ELF-1 (cell line): ENCODE measurements at places on chromosomes 2 and 18.

DNA sequence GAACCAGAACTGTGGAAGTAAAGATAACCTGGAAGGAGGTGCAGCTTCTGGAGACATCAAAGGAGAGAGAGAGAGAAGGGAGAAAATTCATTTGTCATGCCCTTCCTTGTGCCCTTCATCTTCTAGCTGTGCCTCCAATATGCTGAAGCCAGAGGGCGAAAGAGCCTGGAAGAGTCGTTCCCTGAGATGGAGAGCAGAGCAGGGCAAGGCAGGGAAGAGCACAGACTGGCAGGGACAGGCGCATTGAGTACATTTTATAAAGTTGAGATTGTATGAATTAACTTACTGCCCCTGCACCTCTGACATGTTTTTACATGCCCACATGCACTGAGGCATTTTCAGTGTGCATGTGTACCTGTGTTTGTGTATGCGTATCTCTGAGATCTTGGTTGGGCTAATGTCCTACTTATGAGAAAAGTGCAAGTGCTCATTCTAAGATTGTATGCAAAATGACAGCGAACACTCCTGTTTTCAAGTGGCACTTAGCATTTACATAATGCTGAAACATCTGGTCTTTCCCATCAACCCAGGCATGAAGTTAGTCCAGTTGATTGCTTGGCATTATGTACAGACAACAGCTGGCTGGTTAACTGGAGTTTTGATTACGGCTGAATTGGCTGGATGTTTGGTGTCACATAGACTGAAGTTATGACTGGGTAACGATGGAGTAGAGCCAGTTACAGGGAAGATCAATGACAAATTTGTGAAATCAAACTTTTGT lies 23.7 kb upstream of the MMADHC start:
- peak; percentile 22 for DNase-seq

DNA sequence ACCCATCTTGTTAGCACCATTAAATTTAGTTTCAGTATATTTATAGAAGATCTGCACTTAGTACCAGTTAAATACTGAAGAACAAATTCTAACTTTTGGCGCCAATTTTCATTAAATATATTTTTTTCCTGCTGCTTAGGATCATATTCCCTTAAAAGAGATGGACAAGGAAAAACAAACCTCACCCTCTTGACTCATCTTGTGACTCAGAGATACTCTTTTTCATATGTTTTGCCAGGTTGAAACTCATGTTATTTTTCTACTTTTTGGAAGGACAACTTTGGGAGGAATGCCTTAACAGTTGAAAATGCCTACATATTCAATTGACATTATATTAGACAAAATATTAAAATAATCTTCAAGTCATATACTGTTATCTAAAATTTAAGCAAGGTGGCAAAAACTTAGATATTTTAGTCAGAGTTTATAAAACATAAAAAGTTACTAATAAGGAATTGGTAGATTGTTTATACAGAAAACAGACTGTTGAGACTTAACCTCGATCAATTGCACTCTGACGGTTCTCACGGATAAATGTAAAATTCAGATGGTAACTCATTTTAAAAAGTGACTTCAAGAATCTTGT lies 36.2 kb downstream of the PNO1 start:
- no peak for DNase-seq

DNA sequence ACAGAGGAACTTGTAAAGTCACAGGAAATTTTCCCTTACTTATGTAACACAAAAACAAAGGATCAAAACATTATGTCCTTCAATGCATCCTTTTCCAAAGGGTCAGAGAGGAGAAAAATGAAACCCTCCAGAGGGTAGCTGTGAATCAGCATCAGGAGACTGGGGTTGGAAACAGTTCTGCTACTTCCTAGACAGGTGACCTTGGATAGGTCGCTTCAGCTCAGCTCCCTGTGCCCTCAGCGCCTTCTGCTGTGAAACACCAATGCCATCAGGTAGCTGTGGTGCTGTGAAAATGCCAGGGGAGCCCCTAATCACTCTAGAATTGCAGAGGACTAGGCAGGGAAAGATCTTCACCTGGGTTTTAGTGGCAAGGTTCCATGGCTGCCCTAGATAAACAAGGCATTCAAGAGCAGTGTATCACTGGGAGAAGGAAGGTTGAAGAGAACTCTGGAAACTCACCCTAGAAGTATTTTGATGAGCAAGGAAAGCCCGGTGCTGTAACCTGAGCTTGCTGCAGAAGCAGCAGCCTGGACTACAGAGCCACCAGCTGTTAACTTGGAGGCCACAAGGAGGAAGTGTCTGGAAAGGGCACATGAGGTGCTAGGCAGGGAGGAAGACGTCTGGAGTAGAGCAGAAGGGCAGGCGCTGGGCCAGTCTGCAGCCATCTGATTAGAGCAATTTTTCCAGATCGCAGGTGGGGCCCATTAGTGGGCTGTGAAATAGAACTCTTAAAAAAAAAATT lies 100.7 kb upstream of the MCFD2 start:
- peak; percentile 77 for DNase-seq

DNA sequence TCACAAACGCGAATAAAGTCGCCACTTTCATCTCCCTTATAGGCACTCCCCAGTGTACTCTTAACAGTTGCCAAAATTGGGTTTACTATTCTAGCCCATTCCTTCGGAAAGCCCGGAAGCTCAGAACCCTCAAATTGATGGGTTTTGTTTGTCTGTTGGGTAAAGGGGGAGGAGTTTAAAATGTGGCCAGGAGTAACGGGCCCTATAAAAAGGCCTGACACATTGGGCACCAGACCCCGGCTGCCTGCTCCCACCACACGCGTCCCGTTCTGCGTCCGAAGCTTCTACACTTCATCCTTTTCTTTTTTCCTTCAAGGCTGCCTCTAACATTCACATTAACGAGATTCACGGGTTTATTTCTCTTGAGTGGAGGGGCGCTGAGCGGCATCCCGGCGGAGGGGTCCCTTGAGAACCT lies 837 bp downstream of the NHEJ1 start:
- no peak for DNase-seq

- DNase-seq: peak; percentile 79
These were observed 29.6 kb upstream of the FOSL2 start for GRCh38 chr2:28362991-28363521.

DNA sequence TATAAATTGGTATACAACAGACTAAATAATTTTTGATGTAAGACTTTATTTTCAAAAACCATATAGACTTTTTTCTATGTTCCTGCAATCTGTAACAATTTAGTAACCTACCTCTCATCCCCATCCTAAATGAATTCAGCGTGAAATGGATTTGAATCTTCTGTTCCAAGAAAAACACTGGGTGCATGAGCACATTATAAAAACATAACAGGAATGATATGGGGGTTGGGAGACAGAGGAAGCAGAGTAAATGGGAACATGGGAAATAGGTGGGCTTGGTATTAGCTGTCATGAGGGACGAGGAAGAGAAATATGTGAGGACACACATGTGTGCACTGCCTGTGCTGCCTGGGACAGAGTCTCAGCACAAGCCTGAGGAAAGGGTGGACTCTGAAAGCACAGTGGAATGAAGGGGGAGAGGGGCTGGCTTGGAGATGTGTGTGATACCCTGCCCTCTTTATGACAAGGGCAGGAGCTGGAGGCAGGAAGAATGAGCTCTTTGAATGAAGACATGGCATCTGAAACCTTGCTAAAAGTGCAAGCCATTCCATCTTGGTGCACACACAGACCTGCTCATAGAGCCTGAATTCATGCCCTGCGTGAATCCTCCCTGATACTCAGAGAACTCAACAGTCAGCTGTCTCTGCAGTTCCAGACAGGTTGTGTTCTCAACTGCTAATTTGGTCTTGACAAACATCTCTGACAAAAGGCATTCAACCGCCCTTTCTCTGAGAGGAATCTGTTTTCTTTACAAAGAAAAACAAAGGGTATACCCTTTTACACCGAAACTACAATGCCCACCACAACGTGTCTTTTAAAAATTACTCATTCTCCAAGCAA lies 66.6 kb downstream of the EPB41L3 start:
- DNase-seq: no peak

- no peak for DNase-seq
These were observed 15.4 kb upstream of the ATP6V1C2 start for GRCh38 chr2:10706033-10706432.

GRCh38 chr2:240163844-240164574 lies 23.6 kb upstream of the OTOS start:
- DNase-seq: no peak

DNA sequence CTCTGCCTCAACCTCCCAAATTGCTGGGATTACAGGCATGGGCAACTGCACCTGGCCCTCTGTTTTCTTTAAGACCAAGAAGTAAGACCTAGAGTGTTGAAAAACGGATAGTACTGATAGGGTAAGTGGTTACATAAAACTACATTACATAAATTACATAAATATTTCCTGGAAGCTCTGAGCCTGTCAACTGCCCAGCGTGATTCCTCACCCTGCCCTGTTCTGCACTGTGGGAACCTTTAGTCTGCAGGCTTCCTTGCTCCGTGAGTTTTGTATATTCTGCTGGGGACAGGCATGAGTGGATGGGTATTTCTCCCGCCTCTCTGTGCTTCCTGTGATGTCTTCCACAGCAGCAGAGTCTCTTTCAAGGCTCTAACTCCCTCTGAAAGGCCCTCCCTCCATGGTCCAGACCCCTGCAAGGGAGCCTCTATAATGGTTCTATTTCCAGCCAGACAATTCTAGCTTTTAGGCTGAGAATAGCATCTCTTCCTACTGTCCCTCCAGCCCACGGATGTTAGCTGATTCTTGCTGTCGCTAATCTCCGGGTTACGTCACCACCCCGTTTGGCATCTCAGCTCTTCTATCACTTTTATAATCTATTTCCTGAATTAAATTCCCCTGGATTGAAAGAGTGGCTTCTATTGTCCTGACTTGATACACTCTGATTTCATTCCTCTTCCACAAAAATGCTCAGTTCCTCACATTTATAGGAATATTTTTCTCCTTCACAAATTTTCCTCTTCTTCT lies 49.5 kb upstream of the PLEKHM3 start:
- DNase-seq: no peak

GRCh38 chr18:75208155-75208835 lies 644 bp downstream of the PTGR3 start:
- DNase-seq: peak; percentile 27

DNA sequence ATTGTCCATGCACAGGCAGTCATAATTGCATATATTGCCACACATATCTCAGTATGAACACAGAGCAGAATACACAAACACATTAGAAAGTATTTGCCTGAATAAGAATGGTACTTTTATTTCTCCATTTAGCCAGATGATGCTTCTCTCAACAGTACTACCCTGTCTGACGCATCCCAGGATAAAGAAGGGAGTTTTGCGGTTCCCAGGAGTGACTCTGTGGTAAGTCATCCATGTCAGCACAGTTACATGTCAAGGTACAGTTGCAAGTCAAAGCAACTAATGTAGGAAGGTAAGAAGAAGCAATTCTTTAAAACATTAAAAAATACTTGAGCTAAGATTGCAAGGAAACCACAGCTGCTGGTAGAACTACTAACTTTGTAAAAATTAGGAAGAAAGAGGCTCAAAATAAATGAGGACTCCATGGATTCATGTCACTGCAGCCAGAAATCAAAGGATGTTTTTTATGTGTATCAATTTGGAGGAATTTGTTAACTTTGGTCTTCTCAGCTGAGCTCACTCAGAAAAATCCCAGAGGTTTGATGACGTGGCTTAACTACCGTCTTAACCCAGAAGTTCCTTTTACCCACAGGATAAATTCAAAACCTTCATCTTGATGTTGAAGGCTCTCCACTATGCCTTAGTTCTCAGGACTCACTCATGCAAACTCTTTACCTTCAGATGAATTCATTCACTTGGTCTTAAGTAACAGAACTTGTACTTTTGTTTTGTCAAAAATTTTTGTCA lies 130.3 kb downstream of the ARHGAP28 start:
- DNase-seq: no peak

DNA sequence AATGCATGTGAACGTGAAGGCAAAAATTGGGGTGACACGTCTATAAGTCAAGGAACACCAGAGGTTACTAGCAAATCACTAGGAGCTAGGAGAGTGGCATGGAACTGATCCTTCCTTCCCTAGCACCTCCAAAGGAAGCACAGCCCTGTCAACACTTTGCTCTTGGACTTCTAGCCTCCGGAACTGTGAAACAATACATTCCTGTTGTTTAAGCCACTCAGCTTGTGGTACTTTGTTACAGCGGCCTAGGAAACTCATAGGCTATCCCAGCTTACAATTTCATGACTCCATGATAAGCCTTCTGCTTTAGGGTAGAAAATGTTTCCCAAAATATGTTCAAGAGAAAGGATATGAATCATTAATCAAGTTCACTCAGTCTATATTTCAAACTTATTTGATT lies 798.1 kb downstream of the DCDC2C start:
- no peak for DNase-seq

- no peak for DNase-seq
These were observed 74.8 kb downstream of the CDK15 start for GRCh38 chr2:201880993-201881611.

- no peak for DNase-seq
These were observed 20.6 kb upstream of the CNOT11 start for GRCh38 chr2:101231937-101232730.
